ENCODE measurements at places on chromosomes 6 and 20.
A peak's percentile ranks its signal among the peaks of the same experiment; 100 is the strongest.

GRCh38 chr6:170437719-170438401 lies 115.2 kb downstream of the PSMB1 start:
- H3K4me3 ChIP-seq, result no peak overlapping the region
- peaks cover 10% of the 10 kb centered on the region for H3K4me1 ChIP-seq
- H3K27ac ChIP-seq, result peak overlapping the region; percentile 6

GRCh38 chr6:129022011-129022553 lies 139.1 kb downstream of the LAMA2 start:
- no peaks in the 10 kb centered on the region for H3K36me3 ChIP-seq
- DNase-seq, result no peak
- no peak overlapping the region for H3K4me3 ChIP-seq

DNA sequence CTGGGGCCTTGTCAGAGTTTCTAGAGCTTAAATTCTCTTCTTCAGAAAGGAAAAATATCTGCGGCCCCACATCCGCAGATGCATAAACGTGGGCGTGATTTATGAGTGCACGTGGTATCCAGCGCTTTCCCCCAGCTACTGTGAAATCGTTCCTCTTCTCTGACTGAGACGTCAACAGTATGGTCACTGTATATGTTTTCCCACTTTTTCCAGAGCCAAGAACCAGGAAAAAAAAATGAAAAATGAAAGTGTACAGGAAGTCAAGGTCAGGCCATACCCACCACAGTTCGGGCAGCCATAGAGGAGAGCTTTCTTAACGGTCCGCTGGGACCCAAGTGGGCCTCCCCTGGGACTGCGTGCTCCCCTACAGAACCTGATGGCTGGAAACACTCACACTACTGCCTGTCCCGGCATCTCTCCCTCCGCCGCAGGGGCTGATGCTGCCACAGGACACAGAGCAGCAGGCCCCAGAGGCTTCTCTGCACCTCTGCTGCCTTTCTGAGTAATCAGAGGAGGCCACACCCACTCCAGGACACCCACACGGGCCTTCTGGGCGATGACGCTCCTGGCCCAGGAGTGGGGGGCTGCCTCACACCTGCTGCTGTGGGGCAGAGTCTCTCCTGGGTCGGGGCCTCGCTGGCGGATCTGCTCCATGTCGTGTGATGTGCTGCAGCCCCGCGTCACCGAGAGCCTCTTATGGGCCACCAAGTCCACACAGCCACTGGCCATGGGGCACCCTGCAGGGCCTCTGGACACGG lies 16.4 kb upstream of the STX16 start:
- DNase-seq, result peak; percentile 41
- H3K27me3 ChIP-seq, result peaks cover under 1% of the 10 kb centered on the region
- H3K4me1 ChIP-seq, result peaks cover 5% of the 10 kb centered on the region
- H3K4me3 ChIP-seq, result no peak overlapping the region
- H3K27ac ChIP-seq, result no peak overlapping the region

DNA sequence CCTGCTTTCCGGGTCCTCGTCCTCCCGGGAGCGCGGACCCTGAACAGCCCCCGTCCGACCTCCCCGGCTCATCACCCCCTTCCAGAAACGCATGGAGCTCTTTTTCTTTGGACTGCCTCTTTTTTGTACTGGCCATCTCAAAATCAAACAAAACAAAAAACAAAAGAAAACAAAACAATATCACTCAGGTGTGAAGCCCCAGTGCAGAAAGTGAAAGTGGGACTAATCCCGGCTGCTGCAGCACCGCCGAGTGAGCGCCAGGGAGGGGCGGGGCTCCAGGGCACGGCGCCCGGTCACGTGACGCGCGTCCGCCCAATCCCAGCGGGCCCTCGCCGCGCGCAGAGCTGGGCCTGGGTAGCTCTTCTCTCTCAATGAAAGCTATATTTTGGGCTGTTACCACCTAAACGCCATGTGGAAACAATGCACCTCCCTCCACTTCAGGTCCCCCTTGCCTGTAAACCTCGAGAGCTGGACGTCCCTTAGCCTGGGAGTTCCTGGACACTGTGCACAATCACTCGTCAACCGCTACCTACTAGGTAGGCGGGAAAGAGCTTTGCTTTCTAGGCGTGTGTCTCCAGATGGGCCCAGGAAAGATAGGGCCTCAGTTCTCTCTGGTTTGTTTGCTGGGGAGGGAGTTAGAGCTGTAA lies 93.7 kb upstream of the PRDM1 start:
- peak overlapping the region; percentile 68 for H3K4me3 ChIP-seq
- no peaks in the 10 kb centered on the region for H3K36me3 ChIP-seq
- DNase-seq, result peak; percentile 97
- no peaks in the 10 kb centered on the region for H3K4me1 ChIP-seq

DNA sequence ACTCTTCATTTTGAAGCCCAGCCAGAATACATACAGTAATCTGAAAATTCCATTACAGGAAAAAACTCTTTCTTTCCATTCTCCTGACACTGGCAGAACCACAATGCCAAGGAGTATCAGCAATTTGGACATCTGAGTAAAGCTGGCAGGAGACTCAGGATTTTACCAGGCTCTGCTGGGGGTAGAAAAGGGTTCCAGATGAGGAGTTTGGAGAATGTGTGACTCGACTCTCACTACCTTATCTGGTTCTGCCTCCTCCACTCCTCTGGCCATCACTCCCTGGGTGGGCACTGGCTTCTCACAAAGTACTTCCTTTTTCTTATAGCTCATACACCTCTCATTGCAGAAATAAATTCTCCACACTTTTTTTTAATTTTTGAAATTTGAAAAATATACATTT lies 10.6 kb upstream of the WFDC8 start:
- peaks cover 3% of the 10 kb centered on the region for H3K27me3 ChIP-seq
- no peak overlapping the region for H3K27ac ChIP-seq
- no peaks in the 10 kb centered on the region for H3K36me3 ChIP-seq
- H3K4me3 ChIP-seq, result no peak overlapping the region

GRCh38 chr6:160142115-160142715 lies 20.6 kb downstream of the SLC22A1 start:
- H3K4me1 ChIP-seq, result peaks cover 18% of the 10 kb centered on the region
- DNase-seq, result no peak
- peaks cover 2% of the 10 kb centered on the region for H3K36me3 ChIP-seq

DNA sequence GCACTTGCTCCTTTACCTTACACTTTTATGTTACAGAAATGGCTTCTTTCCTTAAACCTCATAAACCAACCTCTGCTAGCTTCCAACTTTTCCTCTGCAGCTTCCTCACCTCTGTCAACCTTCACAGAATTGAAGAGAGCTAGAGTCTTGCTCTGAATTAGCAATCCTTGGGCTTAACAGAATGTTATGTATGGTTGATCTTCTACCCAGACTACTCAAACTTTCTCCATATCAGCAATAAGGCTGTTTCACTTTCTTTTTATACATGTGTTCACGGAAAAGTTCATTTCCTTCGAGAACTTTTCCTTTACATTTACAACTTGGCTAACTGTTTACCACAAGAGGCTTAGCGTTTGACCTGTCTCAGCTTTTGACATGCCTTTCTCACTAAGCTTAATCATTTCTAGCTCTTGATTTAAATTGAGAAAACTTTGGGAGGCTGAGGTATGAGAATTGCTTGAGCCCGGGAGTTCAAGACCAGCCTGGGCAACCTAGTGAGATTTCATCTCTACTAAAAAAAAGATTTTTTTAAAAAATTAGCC lies 207.3 kb downstream of the BMP7 start:
- H3K36me3 ChIP-seq, result no peaks in the 10 kb centered on the region
- no peak overlapping the region for H3K4me3 ChIP-seq
- DNase-seq, result no peak
- H3K4me1 ChIP-seq, result no peaks in the 10 kb centered on the region

- peaks cover 4% of the 10 kb centered on the region for H3K4me1 ChIP-seq
- no peak overlapping the region for H3K4me3 ChIP-seq
- H3K27me3 ChIP-seq, result no peaks in the 10 kb centered on the region
- DNase-seq, result no peak
Measured at GRCh38 chr6:34908194-34908593, 19.1 kb downstream of the ANKS1A start.

DNA sequence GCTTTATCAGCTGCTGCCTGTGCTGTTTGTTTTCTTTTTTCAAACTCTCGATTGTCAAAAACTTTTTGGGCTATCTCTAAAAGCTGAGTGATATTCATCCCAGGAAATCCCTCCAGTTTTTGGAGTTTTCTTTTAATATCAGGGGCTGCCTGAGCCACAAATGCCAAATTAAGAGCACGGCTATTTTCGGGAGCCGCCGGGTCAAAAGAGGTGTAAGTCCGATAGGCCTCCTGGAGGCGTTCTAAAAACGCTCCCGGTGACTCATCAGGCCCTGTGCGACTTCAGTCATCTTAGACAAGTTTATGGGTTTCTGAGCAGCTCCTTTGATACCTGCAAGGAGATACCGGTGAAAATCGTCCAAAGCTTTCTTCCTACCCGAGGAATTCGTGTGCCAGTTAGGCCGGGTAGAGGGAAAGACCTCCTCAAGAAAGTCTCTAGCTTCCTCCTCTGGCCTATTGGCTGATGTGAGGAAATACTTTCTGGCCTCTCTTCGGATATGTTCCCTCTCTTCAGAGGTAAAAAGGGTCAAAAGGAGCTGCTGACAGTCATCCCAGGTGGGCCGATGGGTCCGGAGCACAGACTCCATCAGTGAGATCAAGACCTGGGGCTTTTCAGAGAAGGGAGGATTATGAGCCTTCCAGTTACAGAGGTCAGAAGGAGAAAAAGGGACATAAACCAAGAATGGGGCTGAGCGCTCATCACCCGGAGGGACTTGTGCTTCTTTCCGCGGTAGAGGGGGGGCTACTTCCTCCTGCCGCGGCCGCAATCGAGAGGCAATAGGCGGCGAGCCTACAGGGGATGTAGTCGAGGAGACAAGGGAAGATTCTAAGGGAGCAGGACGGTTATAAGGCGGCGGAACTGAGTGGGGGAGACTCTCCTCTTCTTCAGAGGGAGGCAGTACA lies 151.1 kb downstream of the TRIM27 start:
- H3K36me3 ChIP-seq, result no peaks in the 10 kb centered on the region
- no peak overlapping the region for H3K27ac ChIP-seq
- DNase-seq, result no peak

DNA sequence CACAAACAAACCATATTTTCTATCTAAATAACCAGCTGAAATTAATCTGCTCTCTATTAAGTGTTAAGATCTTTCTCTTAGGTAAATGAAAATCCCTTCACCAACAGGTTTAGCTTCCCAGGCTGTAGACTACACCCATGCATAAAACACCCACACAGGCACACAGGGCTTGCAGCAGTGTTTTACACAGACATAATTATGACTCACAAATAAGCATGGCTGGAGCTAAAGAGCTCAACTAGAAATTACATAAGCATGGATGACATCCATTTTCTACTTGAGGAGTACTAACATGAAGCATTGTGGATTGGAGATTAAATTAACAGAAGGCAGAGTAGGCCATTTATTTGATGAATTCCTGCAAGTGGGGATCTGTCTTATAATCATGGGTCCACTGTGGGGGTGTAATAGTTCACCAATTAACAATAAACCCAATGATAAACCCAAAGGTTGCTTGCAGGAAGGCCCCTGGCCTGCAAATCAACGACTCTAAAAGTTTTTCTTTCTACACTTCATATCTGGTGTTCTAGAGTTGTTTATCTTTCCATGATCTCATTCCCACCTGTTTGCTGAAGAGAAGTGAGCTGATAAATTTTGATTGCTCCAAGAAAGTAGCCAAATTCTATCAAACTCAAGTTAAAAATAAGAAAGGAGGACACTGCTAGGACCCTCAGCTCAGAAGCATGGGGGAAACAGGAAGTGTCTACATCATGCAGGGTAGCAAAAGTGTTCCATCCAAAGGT lies 33.8 kb upstream of the E2F3 start:
- peak overlapping the region; percentile 88 for H3K27ac ChIP-seq
- DNase-seq, result peak; percentile 16
- H3K36me3 ChIP-seq, result no peaks in the 10 kb centered on the region

GRCh38 chr6:70180901-70181599 lies 121.8 kb downstream of the COL9A1 start:
- H3K4me3 ChIP-seq, result no peak overlapping the region
- no peaks in the 10 kb centered on the region for H3K36me3 ChIP-seq
- DNase-seq, result no peak
- no peaks in the 10 kb centered on the region for H3K4me1 ChIP-seq
- H3K27ac ChIP-seq, result no peak overlapping the region
- H3K27me3 ChIP-seq, result no peaks in the 10 kb centered on the region

- no peaks in the 10 kb centered on the region for H3K36me3 ChIP-seq
- H3K4me3 ChIP-seq, result no peak overlapping the region
- no peaks in the 10 kb centered on the region for H3K27me3 ChIP-seq
- no peak overlapping the region for H3K27ac ChIP-seq
- no peak for DNase-seq
- no peaks in the 10 kb centered on the region for H3K4me1 ChIP-seq
Measured at GRCh38 chr6:163248051-163248450, 166.5 kb upstream of the QKI start.

DNA sequence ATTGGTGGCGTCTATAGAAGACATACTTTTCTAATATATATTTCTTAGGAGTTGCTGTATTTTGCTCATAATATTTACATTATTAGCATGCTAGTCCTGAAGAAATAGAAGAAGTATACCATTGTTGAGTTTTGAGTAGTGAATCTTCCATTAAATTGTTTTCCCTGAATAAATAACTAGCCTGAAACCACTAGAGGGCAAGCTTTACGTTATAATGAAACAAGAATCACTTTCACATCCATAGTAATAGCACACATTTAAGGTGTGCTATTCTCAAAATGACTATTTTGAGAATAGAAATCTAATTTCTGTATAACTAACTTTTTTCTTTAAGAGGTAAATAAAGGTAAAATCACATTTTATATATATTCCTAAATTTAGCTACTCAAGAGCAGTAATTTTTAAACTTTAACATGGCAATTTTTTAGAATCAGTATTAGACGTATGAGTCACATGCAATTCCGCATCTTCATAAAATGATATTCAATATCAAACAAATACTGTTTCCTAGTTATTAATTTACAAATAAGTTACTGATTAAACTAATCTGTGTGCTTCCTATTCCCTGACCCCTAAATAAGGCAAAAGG lies 213.2 kb upstream of the MANEA start:
- H3K4me1 ChIP-seq, result no peaks in the 10 kb centered on the region
- no peaks in the 10 kb centered on the region for H3K27me3 ChIP-seq
- H3K4me3 ChIP-seq, result no peak overlapping the region
- H3K27ac ChIP-seq, result no peak overlapping the region
- no peaks in the 10 kb centered on the region for H3K36me3 ChIP-seq

DNA sequence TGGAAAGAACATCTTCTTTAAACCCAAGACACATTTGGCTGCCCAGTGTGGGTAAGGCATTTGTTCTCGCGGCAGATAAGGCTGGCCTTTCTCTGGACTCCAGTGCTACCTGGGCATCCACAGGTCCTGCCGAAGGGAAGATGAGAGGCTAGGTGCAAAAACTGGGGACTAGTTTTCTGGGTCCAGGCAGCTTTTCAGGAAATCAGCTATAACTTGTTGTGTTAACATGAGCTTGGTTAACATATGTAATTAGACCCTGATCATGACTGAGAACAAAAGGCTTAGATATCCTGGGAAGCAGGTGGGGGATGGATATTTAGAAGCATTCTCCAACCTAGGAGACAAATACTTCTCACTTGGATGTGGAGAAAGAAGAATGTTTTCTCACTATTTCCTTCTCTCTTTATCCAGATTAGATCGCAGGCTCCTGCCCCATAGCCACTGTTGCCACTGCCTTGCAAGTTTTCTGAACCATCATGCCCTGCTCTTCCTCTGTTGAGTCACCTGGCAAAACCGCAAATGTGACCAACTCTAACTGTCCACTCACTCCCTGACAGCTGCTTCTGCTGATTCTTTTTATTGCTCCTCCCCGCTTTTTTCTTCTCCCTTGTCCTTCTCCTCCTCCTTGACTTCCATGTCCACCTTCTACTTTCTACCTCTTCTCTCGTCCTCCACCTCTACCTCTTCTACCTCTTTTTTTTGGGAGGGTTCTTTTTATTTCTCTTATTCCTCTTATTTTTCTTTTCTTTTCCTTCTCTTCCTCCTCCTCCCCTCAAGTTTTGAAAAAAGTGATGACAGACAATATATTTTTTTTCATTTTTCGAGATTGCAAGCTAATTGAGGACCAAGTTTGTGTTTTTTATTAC lies 258.1 kb downstream of the UTRN start:
- no peak overlapping the region for H3K4me3 ChIP-seq
- H3K36me3 ChIP-seq, result peaks cover 19% of the 10 kb centered on the region
- no peak for DNase-seq
- no peak overlapping the region for H3K27ac ChIP-seq
- no peaks in the 10 kb centered on the region for H3K4me1 ChIP-seq
